Nucleus accumbens (tissue), 56 donors: ENCODE measurements at places on chromosomes 13 and 19.

DNA sequence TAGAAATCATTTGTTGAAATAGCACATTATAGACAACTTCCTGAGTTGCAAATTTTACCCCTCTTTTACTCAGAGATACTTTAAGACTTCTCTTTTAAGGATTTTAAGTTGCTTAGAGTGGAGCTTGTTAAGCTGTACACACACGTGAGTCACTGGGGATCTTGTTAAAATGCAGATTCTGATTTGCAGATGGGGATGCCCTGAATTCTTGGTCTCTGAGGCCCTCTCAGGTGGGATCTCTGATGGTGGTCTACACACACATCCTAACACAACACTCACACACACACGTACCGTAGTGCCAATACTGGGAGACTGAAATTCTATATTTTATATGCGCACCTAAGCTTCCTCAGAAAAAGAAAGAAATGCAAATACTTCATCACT lies 788.3 kb downstream of the UQCRFS1 start:
- DNase-seq: no peak

DNA sequence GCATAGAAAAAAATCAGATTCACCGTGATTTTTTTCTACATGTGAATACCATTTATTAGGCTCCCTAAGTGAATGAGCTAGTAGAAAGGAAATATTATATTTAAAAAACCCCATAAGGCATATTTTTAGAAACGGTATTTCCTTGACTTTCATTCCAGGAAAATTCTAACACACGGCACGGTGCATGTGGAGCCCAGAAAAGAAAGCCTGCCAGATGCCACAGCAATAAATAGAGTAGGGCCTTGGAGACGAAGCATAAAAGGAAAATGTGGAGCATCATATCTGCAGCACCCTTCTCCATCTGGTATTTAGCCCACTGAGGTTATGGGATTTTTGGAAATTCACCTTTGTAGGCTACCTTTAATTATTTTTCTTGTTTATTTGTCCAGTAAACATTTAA lies 314.4 kb downstream of the ENOX1 start:
- DNase-seq: no peak

DNA sequence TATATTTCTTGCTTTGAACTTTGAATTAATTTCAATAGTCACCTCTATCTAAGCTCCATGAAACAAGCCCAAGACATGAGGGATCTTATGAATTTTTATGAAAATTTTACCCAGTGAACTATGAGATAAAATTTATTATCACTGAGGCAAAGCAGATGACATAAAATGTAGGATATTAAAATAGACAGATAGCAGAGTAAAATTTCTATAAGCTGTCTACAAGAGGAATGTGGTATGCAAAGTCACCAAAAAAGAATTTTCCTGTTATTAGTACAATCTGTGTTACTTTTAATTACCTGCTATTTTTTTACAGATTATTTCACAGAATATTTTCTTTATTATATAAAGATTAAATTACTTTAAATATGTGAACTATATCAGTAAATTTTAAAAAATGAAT lies 2312.6 kb downstream of the PCDH9 start:
- DNase-seq: no peak

DNA sequence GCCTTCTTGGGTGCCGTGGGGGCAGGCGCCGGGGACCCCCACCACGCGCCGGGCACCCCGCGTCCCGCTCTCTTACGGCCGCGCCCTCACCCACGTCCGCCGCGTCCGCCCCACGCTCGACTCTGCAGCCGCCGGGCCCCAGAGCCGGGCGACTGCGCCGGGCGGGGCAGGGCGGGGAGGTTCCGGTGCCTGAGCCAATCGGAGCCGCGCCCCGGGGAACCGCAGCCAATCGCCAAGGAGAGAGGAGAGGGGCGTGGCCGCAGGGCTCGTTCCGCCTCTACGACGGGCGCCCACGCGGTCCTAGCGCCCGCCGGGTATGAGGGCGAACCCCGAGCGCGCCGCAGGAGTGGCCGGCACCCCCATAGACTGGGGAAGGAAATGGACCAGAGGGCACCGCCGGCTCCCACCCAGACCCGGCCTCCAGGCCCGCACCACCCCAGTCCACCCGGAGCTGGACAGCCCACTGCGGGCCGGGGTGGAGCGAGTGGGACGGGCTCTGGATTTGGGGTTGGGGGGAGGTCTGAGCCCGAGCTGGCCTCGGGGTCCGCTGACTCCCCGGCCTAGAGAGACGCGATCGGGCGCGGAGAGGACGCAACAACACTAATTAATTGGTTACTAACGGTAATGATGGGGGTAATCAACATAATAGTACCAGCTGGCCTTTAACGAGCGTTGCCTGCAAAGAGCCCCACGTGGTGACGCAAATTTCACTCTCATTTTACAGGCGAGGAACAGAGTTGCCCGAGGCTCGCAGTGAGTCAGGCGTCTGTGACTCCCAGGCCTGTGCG lies at the start of gene MFSD12:
TSS of gene MFSD12 (minus strand) at position 126 of the 788 bp plus-strand sequence. CDS start 183 bp downstream, outside the sequence.
- peak; percentile 93 for DNase-seq

GRCh38 chr13:40971321-40971720 lies 47.8 kb downstream of the ELF1 start:
- DNase-seq: no peak

DNA sequence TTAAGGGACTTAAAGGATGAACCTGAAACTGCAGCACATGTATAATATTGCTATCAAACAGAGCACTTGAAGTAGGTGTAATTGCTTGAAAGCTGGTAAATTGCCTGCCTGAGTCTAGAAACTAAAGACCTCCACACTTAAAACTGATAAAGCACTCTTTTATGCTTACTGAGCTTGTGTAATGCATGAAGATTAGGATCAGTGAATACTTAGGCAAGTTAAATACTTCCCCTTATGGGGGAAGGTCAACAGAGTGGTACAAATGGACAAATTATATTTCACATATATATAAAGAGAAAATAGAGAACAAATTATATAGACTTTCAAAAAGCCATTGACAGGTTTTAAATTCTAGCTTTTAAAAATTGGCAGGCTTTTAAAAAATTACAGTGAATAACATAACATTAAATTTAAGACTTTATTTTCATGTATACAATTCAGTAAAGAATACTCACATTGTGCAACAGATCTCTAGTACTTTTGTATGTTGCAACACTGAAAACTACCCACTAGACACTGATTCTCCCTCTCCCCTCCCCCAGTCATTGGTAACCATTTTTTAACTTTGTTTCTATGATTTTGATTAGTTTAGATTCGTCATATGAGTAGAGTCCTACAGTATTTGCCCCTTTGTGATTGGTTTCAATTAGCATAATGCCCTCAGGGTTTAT lies 23.9 kb downstream of the PIBF1 start:
- DNase-seq: no peak

- no peak for DNase-seq
Observed at GRCh38 chr13:53494406-53494805, 465.8 kb downstream of the OLFM4 start.

DNA sequence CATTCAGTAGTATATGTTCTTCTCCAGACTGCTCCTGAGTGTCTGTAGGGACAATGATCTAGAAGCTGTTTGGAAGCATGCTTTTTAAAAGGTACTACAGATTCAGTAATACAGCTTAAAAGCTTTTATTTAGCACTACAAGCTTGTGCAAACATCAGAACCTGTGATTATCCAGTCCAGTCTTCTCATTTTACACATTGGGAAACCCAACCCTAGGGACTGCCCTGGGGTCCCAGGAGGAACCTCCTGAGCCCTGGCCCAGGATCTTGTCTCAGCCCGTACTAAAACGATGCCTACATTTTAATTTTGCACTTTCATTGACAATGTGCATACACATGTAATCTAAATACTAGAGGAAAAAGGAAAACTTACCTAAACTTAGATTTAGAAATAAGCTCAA lies 12.5 kb downstream of the DOCK9 start:
- DNase-seq: no peak
